ENCODE measurements at places on chromosomes 2 and 18.

GRCh38 chr2:48482313-48482712 is 47.6 kb upstream of the STON1 start:
- DNase-seq: peak; percentile 63

- DNase-seq: peak; percentile 70
These were observed 65.1 kb downstream of the USP40 start for GRCh38 chr2:233501198-233502076.

DNA sequence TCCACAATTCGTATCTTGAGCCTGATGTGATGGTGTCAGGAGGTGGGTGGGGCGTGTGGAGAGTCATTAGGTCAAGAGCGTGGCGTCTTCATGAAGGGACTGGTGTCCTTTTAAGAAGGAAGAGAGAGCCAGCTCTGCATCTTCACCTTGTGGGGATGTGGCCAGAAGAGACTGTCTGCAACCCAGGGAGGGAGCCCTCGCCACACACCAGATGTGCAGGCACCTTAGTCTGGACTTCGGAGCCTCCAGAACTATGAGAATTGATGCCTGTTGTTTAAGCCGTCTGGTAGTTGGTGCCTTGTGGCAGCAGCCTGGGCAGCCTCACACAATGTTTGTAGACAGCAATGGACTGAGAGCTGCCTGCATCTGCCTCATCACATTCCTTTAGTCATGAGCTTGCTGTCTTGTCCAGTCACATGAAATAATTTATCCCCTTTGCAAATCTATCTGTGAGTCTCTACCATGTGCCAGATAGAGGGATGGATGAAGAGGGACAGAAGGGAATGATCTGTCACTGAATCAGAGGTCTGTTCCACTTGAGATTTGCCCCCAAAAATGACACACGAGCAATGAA is 61.0 kb downstream of the MYT1L start:
- peak; percentile 35 for DNase-seq

DNA sequence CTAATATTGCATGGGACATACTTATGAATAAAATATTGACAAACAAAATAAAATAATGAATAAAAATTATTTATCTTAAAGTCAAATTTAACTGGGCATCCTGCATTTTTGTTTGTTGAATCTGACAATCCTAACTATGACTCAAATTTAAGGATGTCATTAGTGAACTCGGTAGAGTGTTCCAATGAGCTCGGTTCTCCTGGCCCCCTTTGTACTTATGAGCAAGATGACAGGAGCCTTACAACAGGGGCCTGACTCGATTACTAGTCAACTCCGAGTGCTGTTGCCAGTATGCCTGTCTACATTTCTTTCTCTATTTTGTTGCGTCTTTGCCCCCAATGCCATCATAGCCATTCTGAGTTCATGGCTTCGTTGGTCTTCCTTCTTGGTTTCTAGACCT is 40.3 kb downstream of the HRH4 start:
- DNase-seq: peak; percentile 8

DNA sequence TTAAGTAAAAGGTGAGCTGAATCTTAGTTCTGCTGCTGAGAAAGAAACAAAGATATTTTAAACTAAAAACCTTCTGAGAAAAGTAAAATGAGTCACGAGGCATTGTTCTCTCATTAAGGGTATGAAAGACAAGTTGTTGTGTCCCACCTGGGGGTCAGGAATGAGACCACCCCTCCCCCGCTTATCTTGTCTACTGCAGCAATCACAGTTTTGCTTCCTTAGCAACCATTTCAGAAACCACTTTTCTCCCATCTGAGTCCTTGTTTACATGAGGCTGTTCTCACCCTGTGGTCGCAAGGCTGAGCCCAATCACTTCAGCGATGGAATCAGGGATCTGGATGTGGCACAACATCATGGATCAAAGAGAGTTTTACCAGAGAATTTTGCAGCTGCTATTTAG is 377.6 kb upstream of the NETO1 start:
- DNase-seq: no peak

GRCh38 chr2:240247868-240248720 is 107.6 kb upstream of the OTOS start:
- no peak for DNase-seq

DNA sequence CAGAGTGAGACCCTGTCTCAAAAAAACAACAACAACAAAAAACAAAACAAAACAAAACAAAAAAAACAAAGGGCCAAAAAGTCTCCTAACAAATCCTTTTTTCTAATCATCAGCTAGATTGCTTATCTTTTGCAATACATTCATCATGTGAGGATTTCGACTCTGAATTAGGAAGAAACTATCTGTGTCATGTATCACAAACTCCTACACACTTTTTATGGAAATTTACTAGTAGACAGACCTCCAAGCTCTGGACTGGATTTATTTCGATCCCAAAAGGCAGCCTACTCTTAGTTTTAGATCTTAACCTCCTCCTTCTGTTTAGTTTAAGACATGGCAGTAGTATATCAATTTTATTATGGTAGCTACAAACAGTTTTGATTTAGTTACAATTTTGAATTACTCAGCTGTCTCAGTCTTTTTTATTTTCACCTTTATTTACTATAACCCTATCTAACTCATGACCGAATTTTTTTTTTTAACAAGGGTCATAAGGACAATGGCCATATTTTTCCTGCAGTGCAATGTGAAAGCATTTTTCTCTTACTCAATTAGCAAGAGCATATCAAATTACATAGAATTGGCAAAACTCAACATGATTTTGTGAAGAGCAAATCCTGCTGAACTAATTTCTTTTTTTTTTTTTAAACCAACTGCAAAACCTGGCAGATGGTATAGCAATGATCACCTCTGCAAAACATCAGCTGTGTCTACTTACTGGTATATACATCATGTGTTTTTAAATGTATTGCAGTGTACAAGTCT is 10.7 kb upstream of the CCDC88A start:
- peak; percentile 27 for DNase-seq

- no peak for DNase-seq
These were observed 149.8 kb upstream of the DAPL1 start for GRCh38 chr2:158645299-158645698.

DNA sequence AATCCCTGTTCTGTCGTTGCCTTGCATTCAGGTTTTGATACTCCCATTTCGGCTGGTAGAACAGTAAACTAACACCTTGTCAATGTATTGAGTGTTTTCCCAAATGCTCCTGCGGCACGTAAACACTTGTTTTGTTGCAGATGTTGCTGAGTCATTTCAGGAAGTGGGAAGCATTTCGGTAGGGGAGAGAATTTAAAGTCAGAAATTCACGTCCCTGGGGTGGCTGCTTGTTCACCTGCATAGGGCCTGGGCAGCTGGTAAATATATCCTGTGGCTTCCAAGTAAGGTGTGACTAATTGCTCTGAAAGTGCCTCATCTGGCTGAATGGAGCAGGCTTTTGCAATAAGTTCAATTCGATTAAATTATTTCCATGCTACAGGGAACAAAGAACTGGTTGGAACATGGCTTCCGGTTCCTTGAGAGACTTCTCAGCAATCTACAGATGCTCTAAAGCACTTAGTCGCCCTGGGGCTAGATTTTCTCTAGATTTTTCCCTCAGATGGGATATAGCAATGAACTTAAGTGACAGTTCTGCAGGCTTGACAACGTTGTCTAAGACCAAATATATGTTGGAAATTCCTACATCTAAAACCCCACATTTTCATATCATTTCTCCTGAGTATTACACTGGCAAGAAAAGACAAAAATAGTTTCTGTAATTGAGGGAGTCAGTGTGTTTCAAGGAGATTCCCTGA is 5.2 kb downstream of the GALR1 start:
- DNase-seq: no peak

DNA sequence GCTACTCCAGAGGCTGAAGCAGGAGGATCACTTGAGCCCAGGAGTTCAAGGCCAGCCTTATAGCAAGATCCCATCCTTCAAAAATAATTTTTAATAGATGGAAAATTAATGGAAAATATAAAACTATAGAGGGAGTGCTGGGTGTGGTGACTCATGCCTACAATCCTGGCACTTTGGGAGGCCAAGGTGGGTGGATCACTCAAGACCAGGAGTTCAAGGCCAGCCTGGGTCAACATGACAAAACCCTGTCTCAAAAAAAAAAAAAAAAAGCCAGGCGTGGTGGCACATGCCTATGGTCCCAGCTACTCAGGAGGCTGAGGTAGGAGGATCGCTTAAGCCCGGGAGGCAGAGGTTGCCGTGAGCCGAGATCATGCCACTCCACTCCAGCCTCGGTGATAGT is 48.0 kb downstream of the AP1S3 start:
- DNase-seq: no peak

DNA sequence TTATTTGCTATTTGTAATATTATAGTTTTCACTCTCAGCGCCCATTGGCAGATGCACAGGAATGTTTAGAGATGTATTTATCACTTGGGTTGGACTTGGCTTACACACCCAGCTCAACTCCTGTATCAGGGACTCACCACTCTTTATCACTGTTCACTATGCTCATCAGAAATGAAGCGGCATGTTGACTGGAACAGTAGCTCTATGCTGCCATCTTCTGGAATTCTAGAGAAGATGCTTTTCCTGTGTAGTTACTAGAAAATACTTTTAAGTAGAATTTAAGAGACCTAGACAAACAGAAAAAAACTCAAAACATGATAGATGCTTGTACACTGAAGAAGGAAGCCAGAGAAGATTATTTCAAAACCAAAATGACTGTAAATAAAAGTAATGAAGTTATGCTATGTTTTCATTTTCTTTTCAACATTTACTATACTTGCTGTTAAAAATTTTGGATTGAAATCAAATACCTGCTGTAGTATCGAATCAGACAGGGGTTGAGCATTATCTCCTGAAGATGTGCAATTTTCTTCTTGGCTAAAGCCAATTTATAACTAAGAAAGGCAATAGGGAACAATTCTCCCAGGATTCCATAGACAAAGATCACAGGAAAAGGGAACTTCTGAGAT is 47.4 kb upstream of the NXPH2 start:
- peak; percentile 63 for DNase-seq

DNA sequence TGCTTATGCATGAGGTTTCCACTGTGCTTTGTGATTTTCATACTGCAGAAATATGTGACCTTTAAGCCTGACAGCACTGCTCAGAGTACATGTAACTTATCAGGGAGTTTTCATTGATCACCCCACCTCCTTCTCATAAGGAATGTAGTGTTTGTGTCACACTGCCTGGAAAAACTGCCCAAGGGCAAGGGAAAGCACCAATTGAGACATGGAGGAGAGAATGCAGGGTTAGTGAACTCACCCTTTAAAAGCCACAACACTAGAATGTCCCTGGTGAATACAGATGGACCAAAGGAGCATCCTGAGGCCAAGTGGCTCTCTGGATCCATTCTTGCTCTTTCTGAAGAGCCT is 147.2 kb upstream of the SPATS2L start:
- DNase-seq: peak; percentile 62

DNA sequence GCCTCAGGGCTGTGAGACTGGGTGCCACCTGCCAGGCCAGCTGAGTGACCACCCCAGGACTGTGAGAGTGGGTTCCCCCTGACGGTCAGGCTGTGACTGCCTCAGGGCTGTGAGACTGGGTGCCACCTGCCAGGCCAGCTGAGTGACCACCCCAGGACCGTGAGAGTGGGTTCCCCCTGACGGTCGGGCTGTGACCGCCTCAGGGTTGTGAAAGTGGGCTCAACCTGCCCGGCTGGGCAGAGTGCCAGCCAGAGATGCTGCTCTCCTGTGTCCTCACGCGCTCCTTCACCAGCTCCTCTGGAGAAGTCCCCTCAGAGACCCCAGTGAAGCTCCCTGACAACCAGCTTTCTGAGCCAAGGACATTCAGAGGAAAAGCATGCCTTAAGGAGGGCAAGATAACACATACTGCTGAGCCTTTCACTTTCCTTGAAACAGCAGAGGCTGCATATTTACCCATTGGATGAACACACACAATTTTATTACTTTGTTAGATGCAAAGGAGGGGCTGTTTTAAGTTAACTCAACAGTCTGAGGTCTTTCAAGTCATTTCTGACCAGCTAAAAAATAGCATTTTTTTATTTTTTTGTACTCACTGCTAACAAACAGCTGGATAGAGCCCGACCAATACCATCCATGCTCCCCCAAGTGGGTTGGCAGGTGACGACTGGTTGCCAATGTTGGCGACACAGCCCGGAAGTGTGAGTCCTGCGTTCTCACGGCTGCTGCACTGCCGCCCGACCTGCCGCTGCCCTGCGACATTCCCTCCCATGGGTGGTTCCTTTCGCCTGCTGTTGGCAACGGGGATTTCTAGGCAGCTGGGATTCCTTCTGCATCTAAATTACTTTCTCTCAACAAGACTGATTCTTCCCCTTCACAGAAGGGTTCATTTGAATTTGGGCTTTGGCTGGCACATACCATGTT is 70.7 kb downstream of the NDUFA10 start:
- DNase-seq: peak; percentile 18

GRCh38 chr2:144515696-144516410 is 4.1 kb downstream of the ZEB2 start:
- peak; percentile 67 for DNase-seq

GRCh38 chr2:94602466-94602865 is 268.8 kb upstream of the TEKT4 start:
- DNase-seq: no peak

DNA sequence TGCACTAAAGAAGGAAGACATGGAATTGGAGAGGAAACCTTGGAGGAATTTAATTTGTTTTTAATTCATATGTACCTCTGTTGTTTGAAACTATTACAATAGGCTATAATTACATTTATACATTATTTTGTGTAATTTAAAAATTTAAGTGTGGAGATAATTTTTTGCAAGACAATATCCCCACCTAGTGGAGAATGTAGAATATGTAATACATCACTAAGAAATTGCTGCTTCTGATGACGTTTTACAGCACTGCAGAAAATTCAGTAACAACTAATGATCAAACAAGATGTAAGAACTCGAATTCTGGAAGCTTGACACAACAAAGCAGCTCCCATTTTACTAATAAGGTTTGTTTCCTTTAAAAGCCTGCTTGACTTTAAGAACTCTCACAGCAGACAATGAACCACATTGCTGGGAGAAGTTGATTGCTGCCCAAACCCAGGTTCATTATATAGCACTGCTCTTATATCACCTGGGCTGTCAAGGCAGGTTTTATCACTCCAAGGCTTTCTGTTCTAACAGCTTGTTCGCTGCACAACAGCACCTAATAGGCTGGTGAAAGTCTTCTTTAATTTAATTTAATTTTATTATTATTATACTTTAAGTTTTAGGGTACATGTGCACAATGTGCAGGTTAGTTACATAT is 53.4 kb downstream of the THADA start:
- DNase-seq: peak; percentile 59

- no peak for DNase-seq
These were observed 19.3 kb upstream of the MGAT5 start for GRCh38 chr2:134234535-134234934.

- no peak for DNase-seq
These were observed 358.3 kb downstream of the ZNF521 start for GRCh38 chr18:24993628-24994027.
